Psoas muscle (tissue), 8 donors: ENCODE measurements at places on chromosomes 13 and 19. TPM values are rescaled to one million over a fixed set of nuclear protein-coding genes. Genes with fewer than 3 reads are reported as not detected.

DNA sequence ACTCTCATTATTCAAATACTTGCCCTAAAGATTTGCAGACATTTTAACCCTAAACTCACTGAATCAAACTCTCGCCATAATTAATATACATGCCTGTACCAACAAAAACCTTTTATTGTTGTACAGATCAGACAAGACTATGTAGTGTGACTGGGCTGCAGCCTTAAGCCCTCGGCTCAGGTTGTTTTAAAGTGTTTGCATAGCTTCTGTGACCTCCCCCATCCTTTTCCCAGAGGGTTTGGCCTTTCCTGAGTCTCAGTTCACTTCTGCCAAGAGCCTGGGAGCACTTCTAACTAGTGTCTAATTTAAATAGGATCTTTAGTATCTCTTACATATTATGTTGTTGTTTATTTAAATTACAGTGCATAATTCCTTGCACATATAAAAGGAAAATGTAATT, 158.2 kb downstream of the HS6ST3 start:
- DNase-seq = no peak

DNA sequence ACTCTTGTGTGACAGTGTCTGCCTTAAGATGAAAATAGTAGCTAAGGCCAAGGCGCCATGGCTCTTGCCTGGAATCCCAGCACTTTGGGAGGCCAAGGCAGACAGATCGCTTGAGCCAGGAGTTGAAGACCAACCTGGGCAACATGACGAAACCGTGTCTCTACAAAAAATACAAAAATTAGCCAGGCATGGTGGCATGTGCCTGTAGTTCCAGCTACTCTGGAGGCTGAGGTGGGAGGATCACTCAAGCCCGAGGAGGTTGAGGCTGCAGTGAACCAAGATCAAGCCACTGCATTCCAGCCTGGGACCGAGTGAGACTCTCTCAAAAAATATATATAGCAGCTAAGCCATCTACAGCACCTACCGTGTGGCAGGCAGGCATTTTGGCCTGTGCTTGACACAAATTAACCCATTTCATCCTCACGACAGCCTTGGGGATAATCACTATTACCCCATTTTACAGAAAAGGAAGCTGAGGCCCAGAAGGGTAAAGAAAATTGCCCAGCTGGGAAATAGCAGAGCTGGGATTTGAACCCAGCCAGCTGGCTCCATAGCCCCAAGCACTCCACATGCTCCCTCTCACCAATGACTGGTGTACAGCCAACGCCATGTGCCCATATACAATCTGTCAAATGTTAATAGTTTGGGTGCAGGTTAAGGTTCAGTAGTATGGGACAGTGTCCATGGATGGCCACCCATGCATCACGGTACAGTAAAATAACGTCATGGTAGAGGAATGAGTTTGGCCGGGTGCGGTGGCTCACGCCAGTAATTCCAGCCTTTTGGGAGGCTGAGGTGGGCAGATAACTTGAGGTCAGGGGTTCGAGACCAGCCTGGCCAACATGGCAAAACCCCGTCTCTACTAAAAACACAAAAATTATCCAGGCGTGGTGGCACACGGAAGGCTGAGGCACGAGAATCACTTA, 3.1 kb downstream of the SLC1A5 start:
- DNase-seq = no peak

GRCh38 chr19:50325310-50326100, 3.7 kb downstream of the KCNC3 start:
- DNase-seq = peak; percentile 79

Gene CLEC4M
- not detected for total RNA-seq

DNA sequence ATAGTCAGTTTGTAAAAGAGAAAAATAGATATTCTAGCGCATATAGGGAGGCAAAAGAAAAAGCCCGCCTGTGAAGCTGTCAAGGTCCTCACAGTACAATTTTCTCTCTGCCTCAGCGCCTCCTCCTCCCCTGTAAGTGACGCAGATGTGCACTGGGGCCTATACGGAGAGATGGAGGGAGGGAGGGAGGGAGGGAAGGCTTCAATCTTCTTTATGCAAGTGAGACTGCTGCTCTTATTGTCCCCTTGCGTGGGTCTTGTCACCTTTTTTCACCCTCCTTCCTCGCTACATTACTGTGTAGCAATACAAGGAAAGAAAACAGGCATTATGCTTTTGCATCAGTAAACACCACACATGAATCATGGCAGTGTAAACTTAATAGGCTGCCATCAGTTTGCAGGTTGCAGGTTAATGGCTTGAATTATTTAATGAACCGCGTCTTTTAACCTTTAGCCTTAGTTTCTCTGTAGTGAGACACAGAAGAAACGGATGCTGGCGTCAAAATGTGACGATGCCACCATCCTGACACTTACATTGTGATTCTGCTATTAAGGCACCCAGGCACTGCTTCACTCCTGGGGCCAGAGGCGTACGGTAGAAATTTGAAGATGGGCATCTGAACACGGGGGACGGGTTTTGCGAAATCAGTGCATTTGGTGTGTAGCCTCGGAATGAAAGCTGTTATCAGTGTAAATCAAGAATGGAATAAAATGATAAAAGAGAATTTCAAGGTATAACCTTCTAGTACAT, at the start of gene KLHL1:
Gene KLHL1 (minus strand): TSS at position 97 of the 750 bp plus-strand sequence. CDS start 753 bp downstream, outside the sequence.
- DNase-seq = no peak
